ENCODE measurements at places on chromosomes 13 and 19.

DNA sequence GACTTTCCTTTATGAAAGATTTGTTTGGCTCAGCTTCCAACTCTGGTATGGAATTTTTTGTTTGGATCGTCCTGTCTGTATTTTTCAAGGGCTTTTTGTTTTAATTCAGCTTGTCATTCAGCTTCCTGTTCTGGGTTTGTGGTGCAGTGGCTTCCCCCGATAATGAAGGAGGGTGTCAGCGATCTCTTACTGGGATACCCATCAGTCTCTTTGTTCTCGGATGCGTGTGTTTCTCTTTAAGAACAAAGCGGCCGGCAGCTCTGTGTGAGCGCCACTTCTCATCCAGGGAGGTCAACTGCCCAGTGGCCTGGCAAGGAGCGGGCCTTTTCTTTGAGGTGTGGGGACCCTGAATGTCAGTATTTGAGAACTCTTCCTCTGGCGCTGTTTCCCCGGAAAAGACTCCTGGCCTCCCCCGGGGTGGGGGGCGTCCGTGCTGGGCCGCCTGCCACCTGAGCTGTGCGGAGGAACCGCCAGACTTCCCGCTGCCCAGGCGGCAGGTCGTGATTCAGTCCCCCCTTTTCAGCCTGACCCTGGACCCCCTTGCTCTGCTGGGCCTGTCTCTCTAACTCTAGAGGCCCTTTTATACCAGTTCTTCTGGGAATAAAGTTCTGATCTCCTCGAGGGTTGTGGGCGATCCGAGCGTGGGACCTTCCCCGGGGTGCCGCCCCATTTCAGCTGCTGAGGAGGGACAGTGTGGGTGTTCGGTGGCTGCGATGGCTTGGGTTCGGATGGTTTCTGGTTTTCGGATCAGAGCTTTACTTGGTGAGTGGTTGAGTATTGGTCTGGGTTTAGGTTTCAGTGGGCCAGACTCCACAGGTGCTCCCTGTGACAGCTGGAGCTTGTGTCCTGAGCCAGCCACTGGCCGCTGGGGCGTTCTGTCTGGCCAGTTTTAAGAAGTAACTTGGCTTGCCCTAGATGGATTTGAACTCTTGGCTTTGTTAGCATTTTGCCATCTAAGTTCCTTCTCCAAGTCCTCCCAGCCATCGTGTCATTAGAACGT lies 3.4 kb downstream of the SF3A2 start:
- no peak for DNase-seq

DNA sequence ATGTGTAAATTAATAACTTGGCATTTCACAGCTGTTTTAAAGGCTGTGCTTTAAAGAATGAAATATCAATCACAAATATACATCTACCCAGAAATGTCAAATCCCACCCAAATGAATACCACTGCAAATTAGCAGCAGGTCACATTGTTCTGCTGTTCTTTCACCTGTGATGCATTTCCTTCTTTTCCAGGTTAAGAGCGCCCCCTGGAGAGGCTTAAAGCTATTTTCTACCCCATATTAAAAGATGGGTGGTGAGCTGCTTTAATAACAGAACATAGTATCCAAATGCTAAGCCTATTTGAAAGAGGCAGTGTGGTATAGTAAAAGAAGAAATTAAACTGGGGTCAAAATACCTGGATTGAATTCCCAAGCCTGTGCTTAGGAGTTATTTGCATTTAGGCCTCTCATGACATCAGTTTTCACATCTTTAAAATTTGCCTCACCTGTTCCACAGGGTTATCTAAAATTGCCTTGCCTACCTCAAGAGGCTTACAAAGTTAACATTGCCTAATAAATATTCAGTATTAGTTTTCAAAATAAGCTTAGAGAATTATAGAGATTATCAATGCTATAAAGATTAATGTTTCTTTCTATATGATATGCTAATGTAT lies 396.9 kb upstream of the SLITRK5 start:
- DNase-seq = no peak

DNA sequence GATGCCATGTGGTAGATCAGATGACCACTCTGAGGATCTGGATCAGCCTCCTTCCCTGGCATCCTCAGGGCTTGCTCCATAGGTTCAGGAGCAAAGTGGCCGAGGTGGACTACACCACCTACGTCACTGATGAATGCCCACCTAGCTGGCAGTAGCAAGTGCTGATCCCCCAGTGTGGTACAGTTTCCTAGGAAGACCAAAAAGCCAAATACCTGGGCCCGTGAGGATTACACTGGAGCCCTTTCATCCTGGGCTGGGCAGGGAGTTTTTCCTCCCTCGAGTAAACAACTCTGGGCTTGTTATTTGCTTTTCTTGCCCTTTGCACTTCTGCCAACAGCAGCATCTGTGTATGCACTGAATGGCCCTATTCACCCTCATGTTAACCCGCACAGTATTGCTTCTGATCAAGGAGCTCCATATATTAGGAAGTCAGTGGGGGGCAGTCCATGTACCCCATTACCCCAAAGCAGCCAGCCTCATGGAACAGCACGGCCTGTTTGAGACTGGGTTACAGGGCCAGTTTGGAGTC lies 3.3 kb upstream of the MYADM start:
- peak; percentile 36 for DNase-seq

DNA sequence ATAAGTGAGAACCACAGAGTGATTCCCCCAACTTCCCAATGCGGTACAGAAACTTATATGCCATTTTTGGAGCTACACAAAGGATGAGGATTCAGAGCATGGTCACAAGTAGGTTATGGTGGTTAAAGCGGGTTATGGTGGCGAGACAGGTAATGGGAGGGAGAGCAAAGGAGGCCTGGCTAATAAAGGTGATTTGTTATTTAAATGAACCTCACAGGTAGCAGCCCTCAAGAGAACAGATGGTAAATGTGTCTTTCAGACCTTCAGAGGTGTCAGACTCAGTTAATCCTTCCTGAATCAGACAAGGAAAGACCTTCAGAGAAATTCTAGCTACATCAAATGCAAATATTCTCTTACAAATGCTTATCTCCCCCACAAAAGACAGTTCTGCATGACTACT lies 1971.4 kb downstream of the OLFM4 start:
- DNase-seq = no peak

GRCh38 chr19:14695471-14695870 lies 5.6 kb downstream of the ZNF333 start:
- no peak for DNase-seq

GRCh38 chr19:9671655-9672054 lies 3.2 kb downstream of the ZNF562 start:
- DNase-seq = no peak

- peak; percentile 60 for DNase-seq
These were observed 3.0 kb downstream of the GADD45B start for GRCh38 chr19:2478756-2479555.

DNA sequence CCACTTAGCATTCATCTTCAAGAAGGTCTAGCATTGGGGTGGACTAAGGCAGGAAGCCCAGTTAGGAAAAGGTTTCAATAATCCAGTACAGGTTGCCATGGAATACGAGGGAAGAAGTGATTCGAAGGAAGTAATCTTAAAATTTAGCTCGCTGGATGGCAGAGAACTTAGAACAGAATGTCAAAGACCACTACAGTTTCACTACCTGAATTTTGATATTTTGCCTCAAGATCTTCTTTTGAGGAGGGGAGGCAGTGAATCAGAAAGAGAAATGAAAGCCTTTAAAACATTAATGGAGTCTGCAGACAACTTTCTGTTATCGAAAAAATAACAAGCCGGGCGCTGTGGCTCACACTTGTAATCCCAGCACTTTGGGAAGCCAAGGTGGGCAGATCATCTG lies 7.0 kb upstream of the RAB8A start:
- DNase-seq = no peak

- no peak for DNase-seq
These were observed 16.2 kb downstream of the MYCBP2 start for GRCh38 chr13:77310579-77311279.

DNA sequence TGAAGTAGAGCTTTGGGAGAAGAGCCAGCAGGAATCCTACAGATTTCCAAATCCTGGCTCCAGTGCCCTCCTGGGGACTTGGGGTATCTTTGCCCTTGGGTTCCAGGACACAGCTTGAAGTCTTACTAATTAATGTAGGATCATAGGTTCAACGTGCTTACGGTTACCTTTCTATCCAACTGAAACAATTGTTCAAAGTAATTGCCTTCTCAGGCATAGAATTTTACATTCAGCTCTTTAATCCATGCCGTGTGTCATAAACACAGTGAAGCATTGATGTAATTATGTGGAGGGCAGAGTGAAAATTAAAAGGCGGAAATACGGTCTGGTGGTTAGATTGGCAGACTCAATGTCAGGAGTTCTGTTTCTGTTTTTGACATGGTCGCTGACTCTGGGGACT lies 170.4 kb downstream of the COG6 start:
- DNase-seq = no peak

GRCh38 chr19:11116507-11116906 lies 27.2 kb downstream of the LDLR start:
- DNase-seq = no peak

DNA sequence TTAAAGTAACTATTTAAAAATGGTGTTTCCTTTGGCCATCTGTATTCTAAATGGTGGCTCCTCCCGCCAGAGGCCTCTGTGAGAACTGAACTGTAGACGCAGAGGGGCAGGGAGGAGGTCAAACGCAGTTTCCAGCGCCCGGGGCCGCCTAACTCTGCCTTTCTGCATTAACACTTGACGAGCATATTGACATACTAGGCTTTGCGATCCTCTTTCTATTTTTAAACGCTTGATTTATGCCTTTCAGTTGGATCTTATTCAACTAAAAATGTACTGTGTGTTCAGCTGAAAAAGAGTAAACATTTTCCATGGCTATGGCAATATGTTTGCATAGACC lies 74.7 kb downstream of the SPACA7 start:
- no peak for DNase-seq

DNA sequence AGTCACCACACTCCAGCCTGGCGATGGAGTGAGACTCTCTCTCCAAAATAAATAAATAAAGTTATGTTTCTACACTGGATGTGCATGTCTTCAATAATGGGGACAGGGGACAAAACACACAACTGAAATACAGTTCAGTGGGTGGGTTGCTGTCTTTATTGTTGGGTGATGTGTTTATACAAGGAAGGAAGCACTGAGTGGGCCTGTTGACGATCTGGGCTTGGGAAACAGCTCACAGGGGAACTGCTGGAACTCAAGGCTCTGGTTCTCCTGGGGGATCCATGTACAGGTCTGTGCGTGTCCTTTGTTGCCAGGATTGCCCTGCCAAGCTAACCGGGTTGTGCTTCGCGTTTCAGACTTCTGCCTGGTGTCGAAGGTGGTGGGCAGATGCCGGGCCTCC lies 18.9 kb downstream of the SPINT2 start:
- no peak for DNase-seq

GRCh38 chr13:56201834-56202233 lies 938.9 kb upstream of the PRR20A start:
- no peak for DNase-seq

DNA sequence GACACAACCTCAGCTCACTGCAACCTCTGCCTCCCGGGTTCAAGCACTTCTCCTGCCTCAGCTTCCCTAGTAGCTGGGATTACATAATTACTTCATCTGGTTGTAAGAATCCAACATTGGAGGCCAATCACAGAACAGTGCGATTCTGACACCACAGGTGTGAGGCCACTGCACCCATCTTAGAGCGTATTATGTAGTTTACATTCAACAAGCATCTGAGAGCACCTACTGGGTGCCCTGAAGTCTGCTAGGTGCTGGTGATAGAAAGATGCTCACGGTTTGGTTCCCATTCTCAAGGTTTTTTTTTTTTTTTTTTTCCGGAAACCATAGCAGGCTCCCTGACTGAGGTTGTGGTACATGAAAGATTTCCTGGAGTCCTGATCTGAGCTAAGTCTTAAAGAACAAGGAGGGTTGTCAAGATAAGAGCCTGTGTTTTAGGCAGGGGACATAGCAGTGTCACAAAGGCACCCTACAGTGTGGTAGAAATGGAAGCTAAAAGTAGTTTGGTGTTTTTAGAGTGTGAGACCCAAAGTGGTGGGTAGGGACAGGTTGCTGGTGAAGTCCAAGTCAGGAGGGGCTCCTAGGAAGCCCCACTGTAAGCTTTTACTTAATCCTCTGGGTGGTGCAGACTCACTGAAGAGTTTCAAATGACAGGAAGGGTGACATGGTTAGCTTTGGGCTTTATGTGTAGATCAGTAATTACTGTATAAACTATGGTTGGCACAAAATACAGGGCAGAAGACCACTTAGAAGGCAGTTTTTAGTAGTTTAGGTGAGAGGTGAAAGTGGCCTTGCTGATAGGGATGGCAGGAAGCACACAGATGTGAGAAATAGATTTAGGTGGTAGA lies 15.2 kb downstream of the SAE1 start:
- DNase-seq = no peak

DNA sequence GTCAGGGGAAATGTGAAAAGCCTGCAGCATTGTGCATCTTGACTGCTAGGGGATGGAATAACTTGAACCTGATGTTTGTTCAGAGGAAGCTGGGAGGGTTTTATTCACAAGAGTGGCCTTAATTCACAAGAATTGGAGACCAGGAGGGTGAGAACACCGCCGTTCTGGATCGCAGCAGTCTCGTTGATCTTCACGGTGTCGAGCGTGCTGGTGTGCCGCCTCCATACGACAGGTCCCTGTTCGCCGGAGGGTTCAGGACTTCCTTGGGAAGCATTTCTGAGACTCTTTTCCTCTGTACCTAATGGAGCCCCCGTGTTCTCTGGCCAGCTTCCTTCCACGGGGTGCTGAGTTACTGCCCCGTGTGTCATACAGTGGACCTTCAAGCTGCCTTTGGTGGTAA lies 66.9 kb downstream of the ARHGEF7 start:
- DNase-seq = no peak

- no peak for DNase-seq
These were observed 55.5 kb downstream of the GNG7 start for GRCh38 chr19:2646866-2647535.

DNA sequence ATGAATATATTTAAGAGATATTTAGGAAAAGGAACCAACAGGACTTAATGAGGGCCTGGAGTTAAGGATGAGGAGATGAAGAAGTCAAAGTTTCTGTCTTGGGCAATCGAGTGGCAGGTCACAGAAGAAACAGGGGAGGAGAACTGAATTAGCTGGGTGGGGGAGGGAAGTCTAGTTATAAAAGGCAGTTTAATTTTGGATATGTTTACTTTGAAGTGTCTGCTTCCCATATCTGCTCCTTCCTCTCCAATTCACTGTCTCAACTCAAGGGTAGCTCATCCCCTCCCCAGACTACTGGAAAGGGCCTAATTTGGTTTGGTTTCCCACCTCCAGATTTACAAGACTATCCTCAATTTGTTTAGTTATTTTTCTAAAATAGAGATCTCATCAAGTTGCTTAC lies 195.9 kb downstream of the VWA8 start:
- no peak for DNase-seq

Data from dorsolateral prefrontal cortex (tissue), 122 donors.